ENCODE measurements at places on chromosomes 2 and 18.

- DNase-seq, result no peak
These were observed 318.0 kb downstream of the ALK start for GRCh38 chr2:29603341-29603740.

DNA sequence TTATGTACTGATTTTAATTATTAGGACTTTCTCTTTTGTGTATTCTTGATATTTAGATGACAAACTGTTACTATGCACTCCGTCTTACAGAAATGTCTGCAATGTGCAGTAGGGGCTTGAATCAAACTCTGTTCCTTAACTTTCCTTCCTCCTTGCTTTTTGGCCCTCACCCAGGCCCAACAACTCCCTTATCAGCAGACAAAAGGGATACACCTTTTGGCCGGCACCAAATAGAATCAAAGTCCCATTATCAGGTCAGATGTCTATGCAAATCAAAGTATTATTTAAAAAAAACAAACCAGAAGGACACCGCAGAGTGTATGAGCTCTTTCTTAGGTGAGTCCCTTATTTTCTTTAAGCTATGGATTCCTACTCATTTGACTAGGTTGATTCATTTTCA, 116.3 kb upstream of the SERPINE2 start:
- DNase-seq, result no peak

DNA sequence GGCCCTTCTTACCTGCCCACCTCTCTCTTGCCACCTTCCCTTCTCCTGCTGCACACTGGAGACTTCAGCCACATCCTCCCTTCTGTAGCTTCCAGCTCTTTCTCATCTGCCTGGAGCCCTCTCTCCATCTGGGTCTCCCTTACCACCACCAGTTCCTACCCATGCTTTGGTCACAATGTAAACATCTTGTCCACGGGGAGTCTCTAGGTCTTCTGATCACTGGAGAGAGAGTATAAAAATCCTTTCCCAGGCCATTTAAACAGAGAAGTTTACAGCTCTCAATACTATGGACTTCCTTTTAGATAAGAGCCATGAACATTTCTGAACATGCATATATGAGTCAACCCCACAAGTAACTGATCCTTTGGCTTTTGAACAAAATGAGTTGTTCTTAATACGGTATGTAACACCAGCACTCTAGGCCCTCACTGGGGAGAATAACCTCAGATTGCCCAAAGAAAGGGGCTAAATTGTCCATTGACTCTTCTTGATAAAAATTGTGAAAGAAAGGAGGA, 5.8 kb downstream of the ARHGAP25 start:
- no peak for DNase-seq

DNA sequence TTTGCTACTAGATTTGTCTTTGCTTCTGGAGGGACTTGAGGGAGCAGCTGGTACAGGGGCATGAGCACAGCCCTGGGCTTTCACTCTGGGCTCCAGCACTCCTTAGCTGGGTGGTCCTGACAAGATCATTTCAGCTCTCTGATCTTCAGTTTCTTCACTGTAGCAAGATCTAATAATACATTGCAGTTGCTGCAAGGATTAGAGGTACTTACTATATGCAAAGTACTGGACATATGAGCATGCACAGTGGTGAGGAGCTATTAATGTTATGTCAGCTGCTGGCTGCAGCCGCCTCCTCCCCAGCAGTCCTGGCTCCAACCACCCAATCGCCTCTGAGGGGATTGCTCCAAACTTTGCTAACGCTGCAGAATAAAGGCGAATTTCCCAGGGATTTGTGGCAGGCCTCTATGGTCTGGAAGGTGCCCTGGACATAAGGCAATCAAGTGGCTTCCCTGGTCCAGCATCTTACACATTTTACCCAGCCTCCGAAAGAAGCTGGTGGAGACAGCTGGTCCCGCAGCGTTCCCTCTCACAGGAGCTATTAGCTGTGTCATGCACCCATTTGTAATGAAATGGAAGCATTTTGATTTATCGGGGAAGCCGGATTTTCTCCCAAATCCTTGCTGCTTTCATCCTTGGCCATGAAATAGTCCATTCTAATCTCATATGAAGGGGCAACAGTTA, 96.7 kb downstream of the RHOB start:
- no peak for DNase-seq

DNA sequence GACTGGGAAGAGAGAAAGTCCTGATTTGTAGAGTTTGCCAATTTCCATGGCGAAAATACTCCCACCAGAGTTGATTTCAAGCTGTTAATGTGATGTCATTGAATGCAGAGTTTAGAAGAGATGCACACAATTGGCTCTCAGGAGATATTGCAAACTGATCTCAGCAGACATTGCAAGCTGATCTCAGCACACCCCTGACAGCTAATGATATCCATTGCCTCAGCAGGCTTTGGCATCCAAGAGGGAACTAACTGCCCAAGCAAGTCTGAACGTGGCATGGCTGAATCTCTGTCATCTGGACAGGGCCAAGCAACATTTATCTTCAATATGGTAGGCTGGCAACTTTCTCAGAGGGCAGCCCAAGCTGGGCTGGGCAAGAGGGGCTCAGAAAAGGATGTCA, 78.4 kb upstream of the CYP1B1 start:
- no peak for DNase-seq

GRCh38 chr2:60976875-60977561, 40.5 kb upstream of the PEX13 start:
- no peak for DNase-seq

DNA sequence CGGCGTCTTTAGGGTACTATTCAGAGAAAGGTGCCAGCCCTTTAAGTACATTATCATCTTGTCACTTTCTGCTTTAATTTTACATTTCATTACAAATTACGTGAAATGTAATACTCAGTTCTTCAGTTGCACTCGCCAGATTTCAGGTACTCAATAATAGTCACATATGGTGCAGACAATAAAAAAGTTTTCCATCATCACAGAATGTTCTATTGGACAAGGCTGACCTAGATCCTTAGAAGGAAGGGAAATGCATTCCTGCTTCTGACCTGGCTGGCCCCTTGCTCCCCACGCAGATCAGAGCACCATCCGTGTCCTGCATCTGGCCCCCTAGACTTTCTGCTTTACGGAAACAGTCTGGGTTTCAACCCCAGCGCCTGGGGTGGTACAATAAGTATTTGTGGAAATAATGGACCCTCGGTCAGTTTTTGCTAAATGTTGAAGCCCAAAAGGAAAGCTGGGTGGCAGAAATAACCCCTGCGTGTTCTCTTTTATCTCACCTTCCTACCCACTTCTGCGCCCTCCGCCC, 681 bp upstream of the C2orf72 start:
- DNase-seq, result no peak

DNA sequence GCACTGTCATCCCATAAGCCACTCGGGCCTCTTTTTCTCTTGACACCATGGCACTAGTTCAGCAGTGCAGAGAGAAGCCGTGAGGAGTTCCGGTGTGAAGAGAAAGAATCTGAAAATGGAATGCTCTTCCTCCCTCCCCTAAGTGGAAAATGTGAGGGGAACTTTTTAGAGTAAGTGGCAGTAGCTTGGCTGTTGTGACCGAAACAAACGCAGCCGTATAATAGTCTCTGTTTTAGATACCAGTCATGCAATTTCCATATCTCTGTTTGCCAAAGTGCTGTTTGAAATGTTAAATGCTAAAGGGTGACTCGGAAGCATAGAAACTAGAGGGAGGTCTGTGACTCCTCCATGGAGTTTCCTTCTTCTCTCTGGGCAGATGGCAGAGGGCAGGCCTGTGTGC, 122.9 kb downstream of the MTCL1 start:
- DNase-seq, result no peak

- peak; percentile 38 for DNase-seq
These were observed 182.6 kb upstream of the HAAO start for GRCh38 chr2:42974721-42975717.

GRCh38 chr18:29041976-29042375, 865.0 kb upstream of the CDH2 start:
- DNase-seq, result no peak

- no peak for DNase-seq
These were observed 85.4 kb upstream of the ALPP start for GRCh38 chr2:232293191-232293590.

DNA sequence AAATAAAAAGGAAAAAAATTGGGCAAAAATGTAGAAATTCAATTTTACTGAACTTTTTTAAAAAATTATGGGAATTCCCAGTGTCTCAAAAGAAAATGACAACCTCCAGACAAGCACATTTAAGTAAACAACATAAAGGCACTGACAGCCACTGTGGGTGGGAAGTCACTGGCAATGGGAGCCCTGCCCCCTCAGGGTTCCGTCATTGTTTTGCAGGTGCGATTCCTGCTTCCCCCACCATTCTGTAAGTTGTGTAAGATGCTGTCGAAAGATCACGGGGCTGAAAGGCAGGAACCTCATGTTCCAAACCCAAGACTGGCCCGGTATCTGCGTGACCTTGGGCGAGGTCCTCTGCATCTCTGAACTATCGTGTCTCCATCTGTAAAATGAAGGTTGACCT, 15.8 kb upstream of the ASPRV1 start:
- no peak for DNase-seq

GRCh38 chr18:47501946-47502345, 250.5 kb upstream of the SKOR2 start:
- no peak for DNase-seq

DNA sequence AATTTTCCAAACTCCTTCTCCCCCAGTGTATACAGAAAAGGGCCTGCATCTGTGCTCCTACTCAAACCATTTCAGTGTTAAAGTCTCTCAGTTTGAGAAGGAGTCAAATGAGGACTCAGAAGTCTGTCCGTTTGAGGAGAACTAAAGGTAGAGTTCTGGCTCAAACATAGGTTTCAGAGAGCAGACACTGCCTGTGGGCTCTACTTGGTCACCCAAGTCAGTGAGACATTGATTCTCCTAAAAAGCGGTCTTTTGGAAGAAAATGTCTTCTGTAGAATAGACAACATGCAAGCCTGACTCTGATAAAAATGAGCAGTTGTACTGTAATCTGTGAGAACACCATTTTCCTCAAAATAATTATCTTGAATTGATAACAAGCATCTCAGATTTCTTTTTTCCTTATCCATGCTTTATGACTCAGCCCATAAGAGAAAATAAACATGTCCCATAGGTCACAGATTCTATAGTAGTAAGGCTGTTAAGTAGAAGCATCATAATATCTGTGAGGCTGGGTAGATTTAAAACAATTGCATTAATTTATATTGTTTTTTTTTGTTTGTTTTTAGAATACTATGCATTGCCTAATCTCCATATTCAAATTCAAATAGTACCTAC, 82.8 kb downstream of the ASXL3 start:
- no peak for DNase-seq

DNA sequence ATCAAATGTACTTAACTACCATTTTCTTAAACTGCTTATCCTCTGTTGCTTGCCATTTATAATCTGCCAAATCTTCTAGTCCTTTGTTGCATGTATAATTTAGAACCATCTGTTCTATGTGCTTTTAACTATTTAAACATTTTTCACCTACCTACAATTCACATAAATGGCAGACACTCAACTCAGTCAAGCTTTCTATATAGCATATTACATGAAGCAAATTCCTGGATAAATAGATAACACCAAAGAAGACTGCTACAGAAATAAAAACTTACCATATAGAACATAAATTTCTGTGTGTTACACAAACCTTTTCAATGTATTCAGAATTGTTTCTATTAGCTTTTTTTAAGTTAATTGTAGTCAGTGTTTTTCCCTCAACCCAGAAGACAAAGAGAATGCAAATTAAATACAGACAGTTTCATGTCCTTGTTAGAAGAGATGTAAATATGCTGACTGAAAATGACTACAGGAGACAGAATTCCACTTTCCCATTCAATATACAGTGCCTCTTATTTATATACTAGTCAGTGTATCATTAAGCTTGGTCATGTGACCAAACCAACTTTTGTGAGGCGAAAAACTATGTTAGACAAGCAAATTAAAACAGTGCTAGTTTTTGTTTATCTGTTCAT, 2.6 kb downstream of the BAZ2B start:
- no peak for DNase-seq

DNA sequence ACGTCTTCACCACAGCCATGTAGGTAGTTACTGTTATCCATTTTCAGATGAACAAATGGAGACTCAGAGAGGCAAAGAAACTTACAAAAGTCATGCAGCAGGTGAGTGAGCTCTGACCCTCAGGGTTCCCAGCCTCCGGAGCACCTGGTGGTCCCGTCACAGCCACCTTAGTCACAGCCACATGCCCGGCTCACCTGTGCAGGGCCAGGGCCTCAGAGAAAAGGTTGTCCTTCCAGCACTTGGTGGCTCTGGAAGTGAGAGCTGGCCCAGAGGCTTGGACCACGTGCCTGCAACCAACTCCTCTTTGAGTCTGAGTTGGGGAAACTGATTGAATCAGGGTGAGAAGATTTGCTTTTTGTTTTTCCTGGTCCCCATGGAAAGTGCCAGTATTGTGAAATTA, 189.3 kb downstream of the GLI2 start:
- no peak for DNase-seq

GRCh38 chr2:122078451-122078850, 323.0 kb downstream of the TSN start:
- no peak for DNase-seq

DNA sequence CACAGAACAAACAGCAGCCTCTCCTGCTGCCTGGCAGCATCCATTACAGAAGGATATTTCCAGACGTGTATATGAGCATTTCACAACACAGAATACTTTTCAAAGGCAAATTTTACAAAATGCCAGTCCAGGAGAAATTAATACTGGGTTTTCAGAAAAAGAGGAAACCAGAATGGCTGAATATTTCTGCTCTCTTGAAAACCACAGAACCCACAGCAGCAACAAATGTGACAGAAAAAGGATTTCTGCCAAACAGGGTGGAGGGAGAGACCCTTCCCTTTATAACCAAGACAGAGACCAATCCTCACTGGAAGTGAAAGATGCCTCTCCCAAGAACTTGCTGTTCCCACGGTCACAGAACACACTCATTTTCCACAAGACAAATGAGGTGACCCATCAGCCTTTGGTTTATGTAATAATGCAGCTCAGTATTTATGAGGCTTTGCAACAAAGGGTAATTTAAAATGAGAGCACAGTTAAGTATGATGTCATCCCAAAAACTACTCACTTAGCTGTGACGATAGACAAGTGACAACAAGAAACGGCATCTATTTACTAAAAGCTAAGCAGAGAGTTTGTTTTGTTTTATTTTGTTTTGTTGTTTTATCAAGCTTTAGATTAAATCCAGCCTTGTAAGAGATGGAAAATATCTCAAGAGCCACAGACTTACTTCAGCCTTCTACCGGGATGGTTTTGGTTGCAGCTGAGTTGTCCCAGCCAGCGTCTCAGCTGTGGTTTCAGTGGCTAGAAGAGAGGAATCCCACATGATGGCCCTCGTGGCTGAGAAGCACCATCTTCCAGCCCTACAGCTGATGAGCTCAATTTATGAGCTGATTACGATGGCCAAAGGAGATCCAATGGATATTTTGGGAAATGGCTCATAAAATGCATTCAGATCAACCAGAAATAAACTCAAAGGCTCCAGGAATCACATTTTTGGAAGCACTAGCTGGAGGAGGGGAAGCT, 249.3 kb upstream of the AGAP1 start:
- DNase-seq, result no peak

- no peak for DNase-seq
These were observed 157.3 kb downstream of the CTNNA2 start for GRCh38 chr2:79670198-79670597.

DNA sequence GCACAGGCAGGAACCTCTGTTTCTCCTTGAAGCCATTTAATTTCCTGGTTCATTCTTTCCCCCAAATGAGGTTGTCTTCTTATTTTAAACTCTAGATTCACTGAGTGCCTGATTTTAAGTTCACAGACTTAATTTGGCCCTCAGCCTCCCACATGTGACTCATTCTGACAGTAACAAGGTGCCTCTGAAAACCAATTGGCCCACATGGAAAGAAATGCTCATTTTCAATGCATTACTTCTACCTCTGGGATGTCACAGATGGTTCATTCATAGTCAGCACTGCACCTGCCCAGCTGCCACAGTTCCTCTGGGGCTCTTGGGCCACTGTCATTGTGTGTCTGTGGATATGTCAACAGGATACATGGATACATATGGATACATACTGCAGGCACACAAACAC, 140.4 kb upstream of the CAPN13 start:
- no peak for DNase-seq
